ENCODE measurements at places on chromosomes 1 and 21.

GRCh38 chr1:174794861-174795260, 204.9 kb upstream of the CACYBP start:
- no peak for DNase-seq

- DNase-seq: no peak
These were observed 94.5 kb upstream of the LPGAT1 start for GRCh38 chr1:211925016-211925415.

DNA sequence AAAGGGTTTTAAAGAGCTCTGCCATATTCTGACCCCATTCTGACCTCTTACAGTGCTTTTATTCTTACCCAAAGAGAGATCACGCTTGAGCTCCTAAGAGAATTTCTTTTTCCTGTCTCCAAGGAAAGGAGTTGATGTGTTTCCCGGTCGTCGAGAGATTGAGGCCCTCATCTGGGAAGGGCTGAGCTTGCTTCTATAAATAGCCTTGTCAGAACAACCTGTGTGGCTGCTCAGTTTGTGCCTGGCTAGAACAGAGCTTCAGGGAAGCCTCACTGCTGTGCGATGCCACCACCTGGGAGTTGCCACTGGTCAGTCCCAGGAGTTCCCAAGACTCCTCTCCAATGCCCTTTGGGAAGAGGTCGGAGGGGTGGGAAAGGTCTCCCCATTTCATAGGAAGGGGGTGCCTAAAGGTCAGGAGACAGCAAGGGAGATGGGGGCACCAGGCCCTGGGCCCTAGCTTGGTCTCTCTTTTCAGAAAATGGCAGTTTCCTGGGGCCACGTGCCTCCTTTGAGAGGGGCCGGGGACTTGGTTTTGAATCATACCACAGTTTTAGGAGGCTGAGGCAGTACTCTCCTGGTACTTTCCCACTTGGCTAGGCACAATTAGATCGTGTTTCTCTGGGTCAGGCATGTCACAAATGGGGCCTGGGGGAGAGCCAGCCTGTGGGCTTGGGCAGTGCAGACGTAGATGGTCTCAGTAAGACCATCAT, 52.1 kb downstream of the EIF2D start:
- DNase-seq: no peak

DNA sequence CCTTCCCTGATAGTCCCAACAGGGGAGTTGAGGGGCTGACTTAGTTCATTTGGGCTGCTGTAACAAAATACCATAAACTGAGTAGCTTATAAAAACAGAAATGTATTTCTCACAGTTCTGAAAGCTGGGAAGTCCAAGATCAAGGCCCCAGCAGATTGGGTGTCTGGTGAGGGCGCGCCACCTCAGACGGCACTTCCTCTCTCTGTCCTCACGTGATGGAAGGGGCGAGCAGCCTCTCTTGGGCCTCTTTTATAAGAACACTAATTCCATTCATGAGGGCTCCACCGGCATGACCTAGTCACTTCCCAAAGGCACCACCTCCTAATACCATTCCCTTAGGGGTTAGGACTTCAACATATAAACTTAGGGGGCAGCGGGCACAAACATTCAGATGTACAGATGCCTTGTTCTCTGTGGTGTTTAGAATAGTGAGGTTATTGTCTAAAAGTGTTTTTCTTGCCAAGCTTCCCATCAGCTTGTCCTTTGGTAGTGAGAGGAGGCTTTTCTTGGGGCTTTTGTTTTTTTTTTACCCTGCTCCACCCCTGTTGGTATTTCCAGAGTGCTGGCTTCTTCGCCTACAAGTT, 20.3 kb downstream of the NIPAL3 start:
- DNase-seq: no peak

DNA sequence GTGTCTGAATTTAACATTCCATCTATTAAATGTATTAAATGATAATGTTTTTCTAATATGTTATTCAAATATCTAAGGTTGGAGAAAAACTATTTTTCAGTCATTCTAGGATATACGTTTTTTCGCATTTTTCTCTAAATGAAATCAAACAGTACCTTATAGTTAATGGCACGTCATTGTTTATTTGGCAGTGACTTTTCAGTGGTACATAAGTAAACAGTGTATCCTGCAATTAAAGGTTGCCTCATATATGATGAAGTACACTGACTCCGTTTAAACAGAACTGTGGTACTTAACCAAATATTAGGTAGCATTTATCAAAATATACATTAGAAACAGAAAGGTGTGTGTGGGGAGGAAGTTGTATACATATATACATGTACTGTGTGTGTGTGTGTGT, 79.2 kb downstream of the EPS15 start:
- no peak for DNase-seq

DNA sequence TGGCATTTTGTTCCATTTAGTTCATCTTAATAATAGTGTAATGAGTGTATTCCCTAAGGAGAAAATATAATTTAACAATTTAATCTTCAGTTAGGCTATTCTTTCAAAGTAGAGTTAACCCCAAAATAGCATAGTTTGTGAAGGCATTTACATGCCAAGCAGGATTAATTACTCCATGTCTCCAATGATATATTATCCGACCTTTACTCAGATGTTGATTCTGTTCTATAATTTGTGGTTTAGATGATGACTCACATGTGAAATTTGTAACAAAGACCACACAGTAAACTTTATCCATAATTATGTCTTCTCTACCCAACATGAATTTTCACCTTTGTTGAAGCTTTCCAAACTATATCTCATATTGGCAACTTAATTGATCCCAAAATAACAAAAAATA, 2065.2 kb downstream of the MRPL39 start:
- no peak for DNase-seq

DNA sequence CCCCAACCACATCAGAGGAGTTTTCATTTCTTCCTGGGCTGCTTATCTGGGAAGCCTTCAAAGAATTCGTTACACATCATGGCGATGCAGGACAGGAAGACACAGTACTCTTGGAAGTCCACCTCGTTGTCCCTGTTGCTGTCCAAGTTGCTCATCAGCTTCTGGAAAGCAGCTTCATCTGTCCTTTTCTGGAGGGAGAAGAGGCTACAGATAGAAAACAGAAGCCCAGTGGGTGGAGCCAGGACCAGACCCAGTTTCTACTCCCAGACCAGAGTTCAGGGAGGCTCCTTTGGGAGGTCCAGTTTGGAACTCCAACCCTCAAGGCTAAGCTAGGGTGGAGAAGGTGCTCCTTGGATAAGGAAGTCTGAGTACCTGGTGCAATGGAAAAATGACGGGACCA, 1.9 kb downstream of the S100A4 start:
- no peak for DNase-seq

DNA sequence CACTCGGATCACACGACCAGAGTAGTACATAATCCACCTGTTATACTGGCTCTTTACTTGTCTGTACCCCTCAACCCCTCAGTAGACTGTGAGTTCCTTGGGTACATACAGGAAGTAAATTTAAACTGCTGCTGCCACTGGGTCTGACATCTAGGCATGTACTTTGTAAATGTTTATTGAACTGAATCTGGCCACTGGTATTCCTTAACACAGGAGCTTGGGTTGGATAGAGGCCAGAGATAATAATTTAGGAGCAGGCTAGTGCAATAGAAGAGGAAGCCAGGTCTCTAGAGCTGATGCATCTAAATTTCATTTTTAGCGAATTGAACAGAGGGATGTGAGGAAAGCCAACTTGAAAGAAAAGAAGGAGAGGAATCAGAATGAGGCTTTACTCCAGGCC, 12.4 kb downstream of the TTC4 start:
- no peak for DNase-seq

DNA sequence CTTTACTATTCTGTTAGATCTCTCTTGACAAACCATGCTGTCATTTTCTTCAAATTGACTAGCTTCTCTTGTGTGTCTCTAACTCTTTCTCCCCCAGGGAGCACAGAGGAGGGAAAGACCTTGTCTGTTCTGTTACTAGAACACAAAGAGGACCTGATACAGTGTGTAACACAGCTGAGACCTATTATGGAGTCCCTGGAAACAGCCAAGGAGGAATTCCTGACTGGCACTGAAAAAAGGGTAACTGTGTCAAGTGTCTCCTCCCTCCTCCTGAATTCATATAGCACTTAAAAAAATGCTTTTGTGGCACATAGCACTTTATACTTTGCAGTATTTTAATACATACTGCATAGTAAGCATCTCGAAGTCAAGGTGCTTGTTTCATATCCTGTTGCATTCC, 50.6 kb downstream of the ZBTB40 start:
- no peak for DNase-seq

DNA sequence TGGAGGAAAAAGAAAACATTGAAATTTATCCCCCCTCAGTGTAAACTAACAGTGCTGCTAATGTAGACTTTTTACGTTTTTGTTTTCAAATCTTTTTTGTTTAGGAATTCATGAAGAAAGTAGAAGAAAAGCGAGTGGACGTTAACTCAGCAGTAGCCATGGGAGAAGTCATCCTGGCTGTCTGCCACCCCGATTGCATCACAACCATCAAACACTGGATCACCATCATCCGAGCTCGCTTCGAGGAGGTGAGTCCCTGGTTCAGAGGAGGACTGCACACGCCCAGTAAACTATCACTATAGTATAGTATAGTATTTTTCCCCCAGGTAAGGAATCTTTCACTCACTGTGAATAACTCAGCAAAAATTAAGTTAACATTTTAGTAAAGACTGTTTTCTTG, 37.8 kb upstream of the BMP8A start:
- DNase-seq: no peak

DNA sequence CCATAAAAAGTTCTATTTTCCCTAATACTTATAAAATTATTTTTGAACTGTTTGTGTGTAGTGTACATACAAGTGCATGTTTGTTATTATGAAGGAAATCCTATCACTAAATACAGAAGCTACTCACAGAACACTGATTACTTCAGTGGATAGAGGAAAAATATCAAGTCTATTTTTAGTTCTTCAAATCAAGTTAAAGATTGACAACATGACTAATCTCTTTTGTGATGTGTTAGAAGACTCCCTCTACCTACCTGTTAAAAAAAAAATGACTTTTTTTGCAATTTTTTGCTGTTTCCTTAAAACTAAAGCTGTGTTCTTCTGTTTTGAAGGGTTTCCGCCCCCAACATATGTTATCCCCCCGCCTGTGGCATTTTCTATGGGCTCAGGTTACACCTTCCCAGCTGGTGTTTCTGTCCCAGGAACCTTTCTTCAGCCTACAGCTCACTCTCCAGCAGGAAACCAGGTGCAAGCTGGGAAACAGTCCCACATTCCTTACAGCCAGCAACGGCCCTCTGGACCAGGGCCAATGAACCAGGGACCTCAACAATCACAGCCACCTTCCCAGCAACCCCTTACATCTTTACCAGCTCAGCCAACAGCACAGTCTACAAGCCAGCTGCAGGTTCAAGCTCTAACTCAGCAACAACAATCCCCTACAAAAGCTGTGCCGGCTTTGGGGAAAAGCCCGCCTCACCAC, 45.5 kb downstream of the NCF2 start:
- DNase-seq: no peak

GRCh38 chr1:44905276-44905675, 62.2 kb upstream of the PTCH2 start:
- DNase-seq: no peak

GRCh38 chr1:54317084-54317483, 89.1 kb downstream of the SSBP3 start:
- DNase-seq: no peak

DNA sequence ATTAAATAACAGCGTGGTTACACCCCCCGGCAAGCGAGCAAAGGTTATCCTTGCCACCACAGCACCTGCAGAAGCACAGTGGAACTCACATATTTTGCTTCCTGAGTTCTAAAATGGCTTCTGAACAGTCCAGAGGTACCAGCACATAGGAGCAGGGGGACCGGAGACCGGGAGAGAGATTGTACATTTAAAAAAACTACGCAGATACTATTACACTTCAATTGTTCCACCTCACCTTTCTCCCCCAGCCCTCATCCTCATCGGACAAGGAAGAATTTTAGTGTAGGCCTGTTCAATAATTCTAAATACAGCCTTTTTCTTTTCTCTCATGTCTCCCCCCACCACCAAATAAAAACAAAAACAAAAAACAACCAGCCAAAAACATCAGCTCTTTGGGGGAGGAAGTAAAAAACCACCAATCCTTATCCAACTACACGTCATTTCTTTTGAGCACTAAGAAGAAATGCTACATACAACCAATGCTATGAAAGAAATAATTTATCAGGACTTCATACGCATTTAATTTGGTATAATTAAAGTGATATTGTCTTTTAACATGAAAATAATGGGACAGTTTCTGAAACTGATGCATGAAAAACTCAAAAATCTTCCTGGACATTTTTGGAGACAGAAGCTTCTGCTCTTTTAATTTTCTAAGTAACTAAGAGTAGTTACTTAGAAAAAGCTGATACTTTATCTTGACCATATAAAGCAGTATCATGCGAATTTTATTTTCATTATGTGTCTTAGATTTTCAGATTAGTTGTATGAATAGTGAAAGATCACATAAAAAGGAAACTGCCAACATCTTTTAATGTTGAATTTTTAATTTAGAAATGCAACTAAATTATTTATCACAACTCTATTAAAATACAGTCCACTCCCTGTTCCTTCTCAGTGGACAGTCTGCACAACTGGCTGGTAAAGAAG, 9.1 kb downstream of the CDKN2C start:
- no peak for DNase-seq

GRCh38 chr21:19350286-19350685, 946.7 kb upstream of the TMPRSS15 start:
- no peak for DNase-seq

DNA sequence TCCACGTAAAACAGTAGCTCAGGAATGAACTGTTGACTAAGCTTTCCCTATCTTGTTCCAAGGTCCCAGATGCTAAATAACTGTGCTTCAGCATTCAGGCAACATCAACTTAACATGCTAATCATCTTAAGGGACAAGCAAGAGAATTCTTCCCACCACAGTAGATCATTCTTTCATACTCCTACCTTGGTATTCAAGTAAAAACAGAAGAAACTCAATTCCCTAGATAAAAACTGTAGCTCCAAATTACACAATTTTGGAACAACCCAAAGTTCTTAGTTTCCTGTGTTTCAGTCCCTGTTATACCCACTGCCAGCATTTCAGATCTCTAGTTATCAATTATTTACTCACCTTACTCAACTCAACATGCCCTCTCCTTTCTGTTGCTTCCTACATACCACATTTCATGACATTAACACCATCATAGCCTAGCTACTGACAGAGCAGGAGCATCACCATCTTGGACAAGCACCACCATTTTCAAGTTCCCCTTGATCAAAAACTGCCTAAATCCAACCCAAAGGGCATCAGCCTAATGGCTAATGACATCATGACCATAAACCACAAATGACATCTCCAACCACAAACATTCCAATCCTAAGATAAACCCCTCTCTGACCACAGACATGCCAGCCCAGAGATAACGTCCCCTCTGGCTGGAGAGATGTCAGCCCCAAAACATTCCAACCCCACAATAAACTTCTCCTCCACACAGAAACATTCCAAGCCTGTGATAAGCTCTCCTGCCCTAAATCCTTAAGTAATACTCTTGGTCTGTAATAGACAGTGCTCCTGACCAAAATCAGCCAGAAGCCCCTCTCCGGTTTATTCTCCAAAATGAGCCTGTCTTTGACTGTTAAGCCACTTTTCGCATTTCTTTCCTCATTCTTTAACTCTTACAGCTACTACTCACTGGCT, 191.2 kb downstream of the RERE start:
- no peak for DNase-seq

Measured in kidney capillary endothelial cell (primary cell).